ENCODE measurements at places on chromosomes 12 and 14.

DNA sequence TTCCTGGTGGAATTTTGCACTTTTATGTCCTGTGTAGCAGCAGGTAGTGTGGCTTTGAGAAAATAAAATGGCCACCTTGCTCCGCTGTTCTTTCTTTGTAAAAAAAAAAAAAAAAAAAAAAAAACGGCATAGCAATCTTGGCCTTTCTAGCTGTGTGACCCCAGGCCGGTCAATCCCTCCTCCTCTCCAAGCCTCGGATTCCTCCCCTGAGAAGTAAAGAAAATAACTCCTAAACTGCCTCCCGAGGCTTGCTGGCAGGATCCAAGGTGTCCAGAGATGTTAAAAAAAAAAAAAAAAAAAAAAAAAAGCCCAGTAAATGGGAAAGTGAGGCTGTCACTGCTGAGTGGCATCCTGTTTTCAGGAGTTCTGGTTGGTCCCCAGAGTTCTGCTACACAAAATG lies 23.9 kb upstream of the MAP1LC3B2 start:
- DNase-seq = no peak

DNA sequence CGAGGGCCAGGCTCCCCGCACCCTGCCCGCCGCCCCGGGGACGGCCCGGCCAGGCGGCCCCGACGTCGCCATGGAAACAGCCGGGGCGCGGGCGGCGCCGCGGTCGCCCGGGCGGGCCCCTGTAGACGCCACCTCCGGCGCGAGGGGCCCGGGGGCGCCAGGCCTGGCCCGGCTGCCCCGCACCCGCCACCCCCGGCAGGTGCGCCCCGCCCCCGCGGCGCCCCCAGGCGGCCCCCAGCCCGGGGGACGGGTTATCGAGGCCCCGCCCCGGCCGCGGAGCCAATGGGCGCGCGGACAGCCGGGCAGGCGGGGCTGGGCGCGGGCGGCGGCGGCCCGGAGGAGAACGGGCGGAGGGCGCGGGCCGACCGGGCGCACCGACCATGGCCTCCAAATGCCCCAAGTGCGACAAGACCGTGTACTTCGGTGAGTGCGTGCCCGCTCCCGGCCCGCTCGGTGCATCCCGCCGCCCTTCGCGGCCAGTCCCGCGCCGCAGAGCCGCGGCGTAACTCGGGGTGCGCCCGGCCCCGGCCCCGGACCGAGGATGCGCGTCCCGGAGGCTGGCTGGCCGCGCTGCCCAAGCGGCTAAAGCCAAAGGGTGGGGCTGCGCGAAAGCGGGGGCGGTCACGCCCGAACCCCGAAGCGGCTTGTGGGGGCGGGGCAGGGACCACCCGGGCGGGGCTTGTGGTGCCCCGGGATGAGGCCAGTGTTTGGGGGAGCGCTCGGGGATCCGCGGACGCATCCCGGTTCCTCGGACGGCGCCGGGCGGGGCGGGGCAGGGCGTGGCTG lies at the start of gene CRIP2:
Gene CRIP2, plus strand, starts transcription at position 339 of the 786 bp plus-strand sequence. Its CDS starts 42 bp downstream, at position 381.
- peak; percentile 72 for DNase-seq

DNA sequence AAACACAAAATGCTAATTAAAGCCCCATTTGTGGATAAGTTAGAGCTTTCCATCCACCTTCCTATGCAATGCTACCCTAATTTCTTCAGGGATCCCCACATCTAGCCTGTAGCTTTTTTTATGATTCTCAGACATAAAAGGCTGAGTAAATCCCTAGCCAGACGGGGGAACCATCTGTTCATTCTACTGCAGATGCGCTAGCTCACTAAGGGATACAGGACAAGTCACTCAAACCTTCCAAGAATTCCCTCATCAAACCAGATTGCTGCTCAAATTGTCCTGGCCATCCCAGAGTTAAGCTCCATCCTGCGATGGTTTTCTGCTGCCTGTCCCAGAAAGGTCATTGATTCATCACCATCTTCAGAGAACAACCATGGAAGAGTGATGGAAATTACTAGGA lies 56.7 kb downstream of the MYRFL start:
- DNase-seq = no peak

GRCh38 chr12:53211476-53212381 lies 4.7 kb upstream of the ITGB7 start:
- DNase-seq = no peak

- DNase-seq = no peak
These were observed 38.1 kb downstream of the BBS10 start for GRCh38 chr12:76310110-76310509.

DNA sequence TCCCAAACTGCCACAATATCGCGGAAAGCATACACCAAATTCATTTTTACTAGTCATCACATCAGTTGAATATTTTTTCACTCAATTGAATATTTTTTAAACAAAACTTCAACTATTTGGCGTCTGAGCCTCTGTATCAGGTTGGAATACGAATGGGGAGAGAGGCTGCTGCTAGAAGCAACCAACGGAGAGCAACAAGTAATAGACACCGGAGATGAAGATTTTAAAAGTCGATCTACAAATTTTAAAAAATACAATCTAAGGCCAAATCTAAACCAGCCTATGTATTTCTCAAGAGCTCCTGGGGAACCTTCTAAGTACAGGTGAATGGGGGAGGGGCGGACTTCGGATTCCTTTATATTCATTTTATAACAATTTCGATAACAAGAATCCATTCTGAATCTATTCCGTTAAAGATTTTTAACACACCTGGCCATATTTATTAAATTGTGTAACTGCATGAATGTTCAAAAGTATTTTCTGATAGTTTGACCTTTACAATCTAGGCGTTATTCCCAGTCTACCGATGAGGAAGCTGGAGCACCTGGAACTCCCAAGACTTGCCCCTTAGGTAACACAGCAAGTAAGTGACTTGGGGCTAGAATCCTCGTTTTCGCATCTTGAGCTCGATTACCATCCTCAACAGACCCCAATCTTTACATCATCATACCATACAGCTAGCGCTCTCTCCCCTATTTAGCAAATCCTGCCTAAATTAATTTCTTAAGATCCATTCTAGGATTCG lies 1.2 kb downstream of the GNPNAT1 start:
- DNase-seq = peak; percentile 10

GRCh38 chr12:45704968-45705367 lies 24.5 kb upstream of the ARID2 start:
- no peak for DNase-seq

All from natural killer cell (primary cell).